ENCODE measurements at places on chromosomes 1 and 21. TPM values are rescaled to one million over a fixed set of nuclear protein-coding genes. Genes with fewer than 3 reads are reported as not detected.

The IL22RA1 gene
- total RNA-seq, result not detected

The NECTIN4 gene
- not detected for total RNA-seq

- H3K36me3 ChIP-seq, result no peaks in the 10 kb centered on the region
- H3K27me3 ChIP-seq, result peaks cover 21% of the 10 kb centered on the region
These were observed 3.9 kb upstream of the PRR9 start for GRCh38 chr1:153213519-153213918.

The SLC5A9 gene
- total RNA-seq, result not detected

The CCDC27 gene
- total RNA-seq, result not detected

The SNX7 gene
- 0.18 TPM for total RNA-seq

- no peak overlapping the region for H3K4me3 ChIP-seq
- no peak overlapping the region for H3K27ac ChIP-seq
- peaks cover 3% of the 10 kb centered on the region for H3K27me3 ChIP-seq
- peaks cover under 1% of the 10 kb centered on the region for H3K36me3 ChIP-seq
- H3K4me1 ChIP-seq, result no peaks in the 10 kb centered on the region
These were observed 19.8 kb downstream of the SH3BP5L start for GRCh38 chr1:248805876-248806275.

- peak; percentile 20 for DNase-seq
- H3K27ac ChIP-seq, result no peak overlapping the region
- H3K4me3 ChIP-seq, result no peak overlapping the region
- peaks cover 7% of the 10 kb centered on the region for H3K36me3 ChIP-seq
- peaks cover 9% of the 10 kb centered on the region for H3K27me3 ChIP-seq
These were observed 39.6 kb downstream of the NUF2 start for GRCh38 chr1:163361123-163361934.

- no peak for DNase-seq
- H3K4me3 ChIP-seq, result no peak overlapping the region
- H3K4me1 ChIP-seq, result no peaks in the 10 kb centered on the region
- no peaks in the 10 kb centered on the region for H3K36me3 ChIP-seq
- no peak overlapping the region for H3K27ac ChIP-seq
- no peaks in the 10 kb centered on the region for H3K27me3 ChIP-seq
These were observed 104.9 kb downstream of the PTGS2 start for GRCh38 chr1:186575348-186575747.

GRCh38 chr1:154880671-154881070 is 10.6 kb upstream of the KCNN3 start:
- H3K27me3 ChIP-seq, result peaks cover 12% of the 10 kb centered on the region
- no peak overlapping the region for H3K4me3 ChIP-seq
- H3K27ac ChIP-seq, result no peak overlapping the region

- peaks cover 12% of the 10 kb centered on the region for H3K27me3 ChIP-seq
- H3K4me3 ChIP-seq, result no peak overlapping the region
- no peaks in the 10 kb centered on the region for H3K36me3 ChIP-seq
- no peak overlapping the region for H3K27ac ChIP-seq
- no peak for DNase-seq
- no peaks in the 10 kb centered on the region for H3K4me1 ChIP-seq
These were observed 11.5 kb upstream of the HSD17B7 start for GRCh38 chr1:162779043-162779442.

- no peak for DNase-seq
- H3K4me1 ChIP-seq, result peaks cover 1% of the 10 kb centered on the region
- no peak overlapping the region for H3K27ac ChIP-seq
- H3K4me3 ChIP-seq, result no peak overlapping the region
- H3K36me3 ChIP-seq, result no peaks in the 10 kb centered on the region
- peaks cover 4% of the 10 kb centered on the region for H3K27me3 ChIP-seq
These were observed 65.9 kb downstream of the KCNAB2 start for GRCh38 chr1:6111571-6111970.

The KRTAP19-4 gene
- not detected for total RNA-seq

DNA sequence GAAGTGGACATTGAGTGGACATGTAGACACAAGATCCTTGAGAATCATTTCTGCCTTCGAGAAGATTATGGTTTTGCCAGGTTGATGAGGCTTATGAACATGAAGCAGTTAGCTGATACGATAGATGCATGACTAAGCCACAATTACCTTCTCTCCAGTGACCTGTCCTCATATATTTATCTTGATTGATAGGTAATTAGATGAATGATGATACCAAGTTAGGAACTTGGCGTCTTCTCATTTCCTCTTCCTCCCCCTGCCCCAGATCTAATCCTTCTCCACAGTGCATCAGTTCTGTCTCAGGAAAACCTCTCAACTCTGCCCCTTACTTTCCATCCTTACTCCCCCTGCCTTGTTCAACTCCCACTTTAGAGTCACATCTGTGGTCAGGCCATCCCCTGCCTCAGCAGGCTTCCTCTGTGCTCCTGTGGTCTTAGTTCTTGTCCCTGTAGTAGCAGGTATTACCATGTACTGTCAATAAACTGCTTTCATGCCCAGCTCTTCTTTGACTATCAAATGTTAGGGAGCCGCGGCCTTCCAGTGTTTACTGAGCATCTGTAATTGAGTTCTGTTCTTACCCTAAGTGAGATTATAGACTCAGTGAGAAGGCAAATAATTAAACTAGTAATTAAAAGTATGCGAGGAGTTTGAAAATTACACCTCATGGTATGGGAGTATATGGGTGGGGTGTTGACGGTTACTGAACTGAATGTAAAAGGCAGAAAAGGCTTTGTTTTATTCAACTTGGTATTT is 5.1 kb downstream of the ST6GALNAC3 start:
- no peak overlapping the region for H3K4me3 ChIP-seq
- DNase-seq, result no peak
- peaks cover 15% of the 10 kb centered on the region for H3K27me3 ChIP-seq
